ENCODE measurements at places on chromosomes 2 and 18.

DNA sequence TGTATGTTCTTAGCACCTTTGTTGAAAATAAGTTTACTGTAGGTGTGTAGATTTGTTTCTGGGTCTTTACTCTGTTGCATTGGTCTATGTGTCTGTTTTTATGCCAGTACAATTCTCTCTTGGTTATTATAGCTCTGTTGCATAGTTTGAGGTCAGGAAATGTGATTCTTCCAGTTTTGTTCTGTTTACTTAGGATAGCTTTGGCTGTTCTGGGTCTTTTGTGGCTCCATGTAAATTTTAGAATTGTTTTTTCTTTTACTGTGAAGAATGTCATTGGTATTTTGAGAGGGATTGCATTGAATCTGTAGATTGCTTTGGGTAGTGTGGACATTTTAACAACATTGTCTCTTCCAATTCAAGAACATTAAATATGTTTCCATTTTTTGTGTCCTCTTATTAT is 69.1 kb downstream of the ANKRD62 start:
- no peak for DNase-seq

DNA sequence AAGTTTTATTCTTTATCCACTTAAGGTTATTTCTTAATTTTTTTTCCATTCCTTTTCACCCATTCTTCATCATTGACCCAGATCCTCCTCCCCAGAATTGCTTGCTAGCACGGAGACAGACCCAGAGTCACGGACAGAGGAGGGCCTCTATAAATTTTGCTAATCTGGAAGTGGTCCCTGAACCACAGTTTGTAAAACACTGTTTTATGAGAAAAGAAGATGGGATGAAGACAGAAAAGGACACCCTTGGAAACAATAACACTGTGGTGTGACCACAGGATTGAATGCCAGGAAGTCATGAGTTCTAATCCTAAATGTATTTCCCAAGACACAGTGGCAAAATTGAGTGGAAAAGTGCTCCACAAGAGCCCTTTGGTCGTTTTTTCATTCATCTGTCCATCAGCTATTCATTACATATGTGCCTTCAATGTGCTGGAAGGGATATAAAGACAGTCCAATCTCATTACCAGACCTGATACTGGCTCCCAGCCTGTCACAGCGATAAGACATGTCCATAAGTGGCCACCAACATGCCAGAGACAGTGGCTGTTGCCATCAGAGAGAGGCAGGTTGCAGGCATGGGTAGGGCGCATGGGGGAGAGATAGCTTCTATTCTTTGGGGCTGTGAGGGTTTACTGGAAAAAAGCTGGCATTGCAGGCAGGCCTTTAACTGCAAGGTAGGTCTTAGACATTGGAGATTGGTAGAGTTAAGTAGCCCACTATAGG is 175.2 kb upstream of the ALPP start:
- no peak for DNase-seq

DNA sequence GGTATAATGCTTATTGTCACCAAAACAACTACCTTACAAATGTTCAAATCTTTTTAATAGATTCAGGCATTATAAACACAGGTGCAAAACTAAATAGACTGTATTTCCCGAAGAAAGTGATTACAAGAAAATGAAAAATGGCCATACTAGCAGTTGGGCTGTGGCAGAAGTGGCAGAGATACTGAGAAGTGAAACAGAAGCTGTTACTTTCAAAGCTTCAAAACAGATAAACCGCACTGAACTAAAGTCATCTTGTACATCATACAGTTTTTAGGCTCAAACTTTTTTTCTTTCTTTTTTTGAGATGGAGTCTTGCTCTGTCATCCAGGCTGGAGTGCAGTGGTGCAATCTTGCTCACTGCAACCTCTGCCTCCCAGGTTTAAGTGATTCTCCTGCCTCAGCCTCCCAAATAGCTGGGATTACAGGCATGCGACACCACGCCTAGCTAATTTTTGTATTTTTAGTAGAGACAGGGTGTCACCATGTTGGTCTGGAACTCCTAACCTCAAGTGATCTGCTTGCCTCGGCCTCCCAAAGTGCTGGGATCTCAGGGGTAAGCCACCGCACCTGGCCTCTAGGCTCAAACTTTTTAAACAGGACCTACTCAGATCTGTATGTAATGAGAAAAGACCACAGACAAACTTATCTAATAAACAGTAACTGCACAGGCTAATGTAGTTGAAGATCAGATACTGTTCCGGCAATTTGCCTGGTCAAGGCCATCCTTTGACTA is 77.9 kb upstream of the SATB2 start:
- DNase-seq, result no peak

GRCh38 chr2:37454851-37455762 is 110.7 kb downstream of the QPCT start:
- DNase-seq, result no peak

DNA sequence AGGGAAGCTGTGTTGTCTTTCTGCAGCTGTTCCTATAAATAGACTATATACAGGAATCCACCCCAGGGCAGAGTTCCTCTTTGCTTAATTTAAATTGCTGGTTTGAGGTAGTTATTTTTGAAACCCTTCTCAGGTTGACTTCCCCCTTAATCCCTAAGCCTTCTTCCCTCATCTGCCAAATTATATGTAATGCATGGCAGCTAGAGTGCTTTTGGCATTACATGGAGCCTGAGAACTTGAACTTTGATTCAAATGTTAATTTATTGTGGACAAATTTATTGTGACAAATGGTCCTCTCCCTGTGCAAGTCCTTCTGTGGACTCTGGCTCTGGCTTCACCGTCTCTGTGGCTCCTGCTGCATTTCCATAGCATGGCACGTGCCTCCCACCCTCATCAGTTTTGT is 29.2 kb downstream of the MYO1B start:
- no peak for DNase-seq

GRCh38 chr2:202911203-202911511 is 316 bp downstream of the WDR12 start:
- DNase-seq, result no peak
